Right renal pelvis (tissue), 4 donors: ENCODE measurements at places on chromosomes 1 and 21. TPM values are rescaled to one million over a fixed set of nuclear protein-coding genes. Genes with fewer than 3 reads are reported as not detected.

The CLCNKB gene
- polyA plus RNA-seq, result 41.6 TPM

The BRINP3 gene
- 4.0 TPM for polyA plus RNA-seq

The TCEA3 gene
- 46.0 TPM for polyA plus RNA-seq

The LORICRIN gene
- not detected for polyA plus RNA-seq

The COL24A1 gene
- 1.9 TPM for polyA plus RNA-seq

DNA sequence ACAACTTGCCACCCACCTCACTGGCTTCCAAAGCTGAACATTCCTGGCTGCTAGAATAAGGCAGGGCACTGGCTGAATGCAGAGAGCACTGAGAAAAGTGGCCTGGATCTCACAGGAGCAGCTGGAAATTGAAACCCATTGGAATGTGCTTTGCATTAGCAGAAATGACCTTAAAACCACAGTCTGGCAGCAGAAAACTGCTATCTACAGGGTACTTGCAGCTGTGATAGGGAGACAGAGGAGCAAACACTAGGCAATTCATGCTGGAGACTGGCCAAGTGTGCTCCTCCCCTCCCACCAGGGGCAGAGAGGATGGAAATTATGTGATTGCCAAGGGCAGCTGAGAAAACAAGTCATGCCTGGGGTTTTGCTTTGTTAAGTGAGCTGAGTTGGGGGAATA is 47.2 kb downstream of the HSD3B1 start:
- peak; percentile 18 for DNase-seq

DNA sequence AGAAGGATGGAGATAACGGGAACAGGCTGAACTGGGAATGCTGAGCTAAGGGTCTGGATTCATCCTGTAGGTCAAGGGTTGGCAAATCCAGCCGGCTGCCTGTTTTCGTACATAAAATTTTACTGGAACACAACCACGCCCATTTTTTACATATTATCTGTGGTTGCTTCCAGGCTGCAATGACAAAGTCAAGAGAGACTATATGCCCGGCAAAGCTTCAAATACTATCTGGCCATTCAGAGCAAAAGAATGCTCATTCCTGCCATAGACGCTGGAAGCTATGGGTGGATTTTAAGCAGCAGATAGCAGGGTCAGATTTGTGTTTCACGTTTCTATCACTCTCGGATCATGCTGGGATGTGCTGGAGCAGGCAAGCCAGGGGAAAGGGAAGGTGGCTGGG is 137.9 kb upstream of the EDN2 start:
- no peak for DNase-seq

DNA sequence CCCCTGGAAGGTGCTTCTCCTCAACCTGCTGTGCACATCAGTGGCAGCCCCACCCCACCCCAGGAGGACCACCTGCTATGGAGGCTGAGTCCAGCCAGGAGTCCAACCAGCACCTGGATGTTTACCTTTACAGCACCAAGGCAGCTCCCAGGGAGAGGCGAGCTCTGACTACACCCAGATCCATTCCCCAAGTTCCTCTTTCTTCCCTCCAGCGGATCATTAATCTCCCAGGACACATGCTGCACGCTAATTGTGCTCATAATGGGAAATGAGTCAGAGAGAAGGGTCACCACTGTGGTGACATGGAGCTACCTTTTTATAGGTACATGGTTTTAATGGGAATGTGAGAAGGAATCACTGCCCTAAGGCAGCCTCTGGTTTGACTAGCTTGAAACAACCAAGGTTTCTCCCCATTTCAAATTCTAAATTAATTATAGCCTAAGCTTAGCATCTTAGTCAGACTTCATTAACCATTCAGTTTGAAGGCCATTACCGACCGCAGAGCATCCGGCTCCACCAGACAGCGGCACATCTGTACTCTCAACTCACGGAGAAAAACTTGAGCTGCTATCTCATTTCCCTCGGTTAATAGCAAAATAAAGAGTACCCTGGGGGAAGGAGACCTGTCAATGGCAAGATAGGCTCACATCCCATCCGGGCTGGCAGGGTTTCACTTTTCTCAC is 173.1 kb upstream of the GALNT2 start:
- no peak for DNase-seq

DNA sequence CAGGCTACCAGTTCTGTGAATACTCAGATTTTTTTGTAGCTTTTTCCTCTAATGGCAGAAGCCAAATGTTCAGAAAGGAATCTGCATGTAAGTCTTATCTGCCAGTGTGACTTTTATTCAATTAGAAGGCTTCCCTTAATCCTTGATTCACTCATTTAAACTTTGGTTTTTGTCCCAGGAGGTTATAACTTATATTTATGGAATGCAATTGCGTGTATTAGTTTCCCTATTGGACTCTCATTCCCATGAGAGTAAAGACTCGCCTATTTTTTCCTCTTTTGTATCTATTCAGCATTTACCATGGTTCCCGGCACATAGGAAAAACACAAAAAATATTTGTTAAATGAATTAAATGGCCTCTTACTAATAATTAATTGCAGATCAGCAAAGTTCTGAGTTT is 3.5 kb downstream of the NTMT2 start:
- no peak for DNase-seq

DNA sequence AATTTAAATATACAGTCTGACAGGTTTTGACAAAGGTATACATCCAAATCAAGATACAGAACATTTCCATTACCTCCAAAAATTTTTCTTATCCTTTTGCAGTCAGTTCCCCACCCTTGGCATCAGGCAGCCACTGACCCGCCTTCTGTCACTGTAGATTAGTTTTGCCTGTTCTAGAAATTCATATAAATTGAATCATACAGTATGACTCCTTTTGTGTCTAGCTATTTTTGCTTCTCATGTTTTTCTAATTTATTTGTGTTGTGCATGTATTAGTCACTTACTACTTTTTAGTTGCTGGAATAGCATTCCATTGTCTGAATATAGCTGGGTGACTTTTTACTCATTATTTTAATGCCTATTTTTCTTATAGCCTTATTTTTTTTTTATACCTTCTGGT is 3.8 kb downstream of the UTP25 start:
- no peak for DNase-seq

DNA sequence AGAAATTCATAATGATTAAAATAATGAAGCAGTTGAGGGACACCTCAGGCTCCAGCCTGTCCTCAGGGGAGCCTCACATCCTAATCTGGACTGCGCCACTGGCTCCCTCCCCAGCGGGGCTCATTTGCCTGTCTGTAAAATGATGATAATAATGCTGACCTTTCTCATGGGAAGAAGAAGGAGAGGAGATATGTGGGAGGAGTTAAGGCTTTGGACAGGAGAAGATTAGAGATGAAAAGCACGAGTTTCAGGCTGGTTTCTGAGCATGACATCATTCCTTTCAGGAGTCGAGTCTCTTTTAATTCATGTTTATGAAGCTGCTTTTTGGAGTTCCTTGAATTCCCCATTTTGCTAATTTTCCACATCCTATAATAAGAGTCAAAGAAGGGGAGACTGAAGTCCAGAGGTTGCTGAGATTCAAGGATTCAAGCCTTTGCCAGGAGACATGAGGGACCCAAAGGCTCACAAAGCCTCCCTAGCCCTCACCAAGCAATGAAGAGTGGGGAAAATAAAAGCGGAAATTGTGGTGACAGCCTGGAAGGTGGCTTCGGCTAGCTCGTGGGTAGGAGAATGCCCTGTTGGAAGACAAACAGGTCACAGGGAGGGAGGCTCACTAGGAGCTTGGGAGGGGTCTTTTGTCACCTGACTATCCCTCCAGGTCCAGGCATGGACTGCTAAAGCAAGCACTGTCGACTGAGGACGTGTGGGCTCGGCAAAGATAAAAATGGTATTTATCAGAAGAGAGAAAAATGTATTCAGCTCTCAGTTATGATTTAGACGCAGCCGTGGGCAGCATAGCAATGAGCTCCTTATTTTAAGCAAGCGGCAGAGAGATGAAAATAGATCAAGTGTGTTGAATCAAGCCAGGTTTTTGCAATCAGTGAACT is 27.5 kb upstream of the STMN1 start:
- no peak for DNase-seq

- DNase-seq, result no peak
Observed at GRCh38 chr1:192768463-192768862, 40.4 kb upstream of the RGS2 start.

DNA sequence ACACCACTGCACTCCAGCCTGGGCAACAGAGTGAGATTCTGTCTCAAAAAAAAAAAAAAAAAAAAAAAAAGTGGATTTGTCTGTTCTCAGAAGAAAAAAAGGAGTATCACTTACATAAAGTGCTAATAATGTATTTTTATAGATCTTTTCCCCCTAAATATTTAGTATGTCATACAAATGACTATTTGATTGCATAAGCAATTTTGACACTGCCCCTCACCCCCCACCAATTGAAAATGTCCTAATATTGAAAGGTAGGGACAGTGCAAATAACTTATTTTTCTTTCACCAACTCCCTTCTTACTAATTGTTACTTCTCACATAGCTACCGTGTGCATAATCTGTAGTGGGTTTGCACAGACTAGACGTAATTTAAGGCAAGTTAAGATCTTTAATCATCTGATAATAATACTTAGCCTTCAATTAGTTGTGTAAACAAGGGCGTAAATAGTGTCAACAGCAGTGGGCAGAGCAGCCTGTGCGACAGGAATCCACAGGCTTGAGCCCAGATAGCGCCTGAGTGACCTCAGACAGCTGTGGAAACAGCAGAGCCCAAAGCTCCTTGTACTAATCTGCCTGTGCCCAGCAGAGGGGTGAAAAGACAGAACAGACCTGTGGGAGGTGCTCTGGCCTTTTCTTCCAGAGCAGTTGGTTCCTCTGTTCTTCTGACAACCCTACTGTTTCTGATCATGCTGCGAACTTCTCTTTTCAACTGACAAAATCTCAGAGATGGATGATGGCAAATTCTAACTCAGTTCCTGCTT is 4.5 kb upstream of the IER5 start:
- DNase-seq, result no peak

DNA sequence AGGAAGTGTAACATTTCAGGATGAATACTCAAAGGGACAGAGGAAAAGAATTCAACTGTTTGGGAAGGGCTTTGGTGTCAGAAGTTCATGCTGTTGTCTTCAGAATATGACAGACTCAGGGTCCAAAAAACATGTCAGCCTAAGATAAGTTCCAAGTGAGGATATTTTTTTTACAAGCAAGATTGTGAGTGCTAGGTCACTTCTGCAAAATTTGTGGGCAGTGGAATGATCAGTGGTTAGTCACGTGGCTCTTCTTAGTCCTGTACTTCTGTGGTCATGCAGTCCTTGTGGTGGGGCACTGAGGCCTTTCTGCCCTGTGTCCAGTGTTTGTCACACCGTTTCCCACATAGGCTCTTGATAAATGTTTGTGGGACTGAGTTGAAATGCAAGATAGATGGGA is 5.2 kb downstream of the RGL1 start:
- no peak for DNase-seq

DNA sequence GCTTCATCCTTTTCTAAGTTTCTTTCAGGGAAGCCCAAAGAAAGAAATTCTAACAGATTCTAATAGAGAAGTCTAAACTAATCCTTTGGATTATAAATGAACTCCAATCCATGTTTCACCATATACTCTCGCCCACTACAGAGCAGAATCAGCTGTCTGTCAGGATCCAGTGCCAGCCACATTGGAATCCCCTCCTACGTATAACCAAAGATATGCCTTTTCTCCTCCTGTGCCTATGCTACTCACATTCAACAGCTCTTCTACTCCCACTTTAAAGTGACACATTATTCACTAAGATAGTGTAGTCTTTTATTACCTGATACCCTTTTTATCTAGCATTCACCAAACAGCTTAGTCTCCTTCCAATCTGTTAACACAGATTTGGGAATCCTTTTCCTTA is 3.1 kb downstream of the ETV3 start:
- DNase-seq, result no peak

- no peak for DNase-seq
Observed at GRCh38 chr1:53128401-53128800, 14.0 kb downstream of the SLC1A7 start.

DNA sequence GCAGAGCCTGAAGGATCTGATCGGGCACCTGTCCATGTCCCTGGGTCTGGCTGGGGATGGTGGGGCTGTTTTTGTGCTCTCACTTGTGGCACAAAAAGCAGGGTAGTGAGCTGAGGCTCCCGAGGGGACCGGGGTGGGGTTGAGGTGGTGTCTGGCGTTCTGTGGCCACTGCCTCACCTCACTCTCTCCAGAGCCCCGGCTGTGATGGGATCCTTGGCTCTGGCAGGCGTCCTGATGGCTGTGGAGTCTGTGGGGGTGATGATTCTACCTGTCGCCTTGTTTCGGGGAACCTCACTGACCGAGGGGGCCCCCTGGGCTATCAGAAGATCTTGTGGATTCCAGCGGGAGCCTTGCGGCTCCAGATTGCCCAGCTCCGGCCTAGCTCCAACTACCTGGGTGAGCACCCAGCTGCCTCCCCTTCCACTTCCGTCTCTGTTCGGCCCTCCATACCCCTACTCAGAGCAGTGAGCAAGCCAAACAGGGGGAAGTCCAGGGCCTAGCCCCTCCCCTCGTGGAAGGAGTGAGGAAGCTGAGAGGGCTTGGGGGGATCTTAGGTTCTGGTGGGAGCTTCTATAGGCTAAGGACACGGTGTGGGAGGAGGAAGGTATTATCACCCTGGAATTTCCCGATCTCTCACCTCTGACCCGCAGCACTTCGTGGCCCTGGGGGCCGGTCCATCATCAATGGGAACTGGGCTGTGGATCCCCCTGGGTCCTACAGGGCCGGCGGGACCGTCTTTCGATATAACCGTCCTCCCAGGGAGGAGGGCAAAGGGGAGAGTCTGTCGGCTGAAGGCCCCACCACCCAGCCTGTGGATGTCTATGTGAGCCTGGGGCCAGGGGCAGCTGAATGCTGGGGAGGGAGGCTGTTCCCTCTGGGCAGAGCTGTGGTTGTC is 7.0 kb downstream of the ADAMTSL4 start:
- no peak for DNase-seq

DNA sequence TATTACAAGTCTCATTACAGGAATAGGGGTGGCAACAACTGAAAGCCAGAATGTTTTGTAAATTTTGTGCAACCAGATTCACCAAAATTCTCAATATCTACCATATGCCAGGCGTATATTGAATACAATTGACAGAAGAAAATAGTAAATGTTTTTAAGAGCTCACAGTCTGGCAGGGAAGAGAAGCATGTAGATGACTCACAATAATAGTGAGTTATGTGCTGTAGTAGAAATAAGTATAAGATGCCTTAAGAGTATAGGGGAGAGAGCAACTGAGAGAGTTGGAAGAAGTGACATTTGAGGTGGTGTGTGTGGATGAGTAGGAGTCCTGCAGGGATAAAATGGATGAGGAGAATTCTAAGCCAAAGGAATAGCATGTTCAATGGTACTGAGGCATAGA is 170.5 kb upstream of the FGGY start:
- DNase-seq, result no peak

DNA sequence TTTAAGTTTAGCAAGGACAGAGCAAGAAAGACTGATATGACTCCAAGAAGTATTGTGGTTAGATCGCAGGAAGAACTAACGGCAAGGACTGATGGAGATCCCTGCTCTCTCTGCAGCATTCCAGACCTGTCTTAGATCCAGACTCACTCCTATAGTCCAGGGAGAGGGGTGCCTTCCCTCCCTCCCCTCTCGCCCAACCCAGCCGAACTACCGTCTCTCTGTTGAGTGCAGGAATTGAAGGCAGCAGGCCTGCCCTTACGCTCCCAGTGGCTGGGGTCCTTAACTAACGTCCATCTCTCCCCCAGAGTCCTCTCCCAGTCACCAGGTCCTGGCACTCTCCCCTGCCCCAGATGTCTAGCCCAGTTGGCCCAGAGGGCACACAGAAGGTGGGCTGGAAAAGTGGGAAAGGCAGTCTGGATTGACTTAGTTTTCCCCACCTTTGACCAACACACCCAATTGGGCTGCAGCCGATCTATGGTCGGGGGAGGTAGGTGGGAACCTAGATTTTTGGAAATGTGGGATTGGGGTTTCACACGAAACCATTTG is 1.1 kb downstream of the CRABP2 start:
- no peak for DNase-seq
